Right atrium auricular region (tissue), 2 donors: ENCODE measurements at places on chromosomes 5 and 9.

DNA sequence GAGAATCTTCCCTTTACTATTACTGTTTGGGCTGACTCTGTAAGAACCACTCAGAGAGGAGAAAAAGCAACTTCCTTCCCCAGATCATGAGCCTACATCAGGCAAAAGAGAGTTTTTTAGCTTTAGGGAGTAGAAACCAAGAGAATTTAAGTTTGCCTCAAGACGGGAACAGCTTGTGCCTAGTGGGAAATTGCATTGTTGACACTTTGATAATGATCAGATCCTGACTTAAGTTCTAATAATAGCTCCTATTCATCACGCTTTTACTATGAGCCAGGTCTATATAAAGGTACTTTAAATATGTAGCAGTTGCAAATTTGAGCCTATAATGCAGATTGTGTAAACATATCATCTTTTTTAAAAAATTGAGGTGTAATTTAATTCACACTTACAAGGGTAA is 298.2 kb downstream of the MAN2A1 start:
- no peak for DNase-seq

GRCh38 chr9:111961009-111961408 is 64.4 kb downstream of the UGCG start:
- DNase-seq = no peak

DNA sequence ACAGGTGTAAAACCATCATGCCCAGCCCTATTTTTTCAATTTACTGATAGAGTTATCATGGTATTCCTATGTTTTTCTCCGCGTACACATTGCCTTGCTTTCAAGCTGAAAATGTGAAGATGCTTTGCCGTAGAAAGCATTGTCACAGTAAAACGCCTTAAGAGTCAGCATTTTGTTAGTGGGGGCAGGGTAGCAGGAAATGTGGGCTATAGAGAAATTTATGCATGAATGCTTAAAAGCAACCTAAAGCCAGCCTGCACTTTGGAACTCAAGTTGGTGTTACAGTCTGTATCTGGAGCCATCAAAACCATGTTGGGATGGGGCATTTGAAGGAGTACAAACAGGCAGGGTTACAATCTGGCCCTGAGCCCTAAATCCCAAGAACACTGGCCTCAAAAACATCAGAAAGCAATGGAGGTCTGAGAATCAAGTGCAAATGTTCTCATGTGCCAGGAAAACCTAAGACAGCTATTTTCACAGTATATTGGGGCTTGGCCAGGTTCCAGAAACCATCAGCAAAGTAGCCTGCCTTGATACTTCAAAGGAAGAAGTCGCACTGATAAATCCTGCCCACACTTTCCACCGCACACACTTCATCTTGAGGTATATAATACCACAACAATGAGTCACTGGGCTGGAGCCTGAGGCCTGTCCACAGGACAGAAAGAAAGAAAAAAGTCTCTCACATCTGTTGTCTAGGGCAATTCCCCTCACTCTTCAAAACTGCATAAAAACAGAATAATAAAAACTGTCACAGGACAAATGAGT is 313.8 kb downstream of the ENC1 start:
- DNase-seq = no peak

GRCh38 chr9:93456022-93456421 is 2.6 kb upstream of the FAM120AOS start:
- DNase-seq = no peak

DNA sequence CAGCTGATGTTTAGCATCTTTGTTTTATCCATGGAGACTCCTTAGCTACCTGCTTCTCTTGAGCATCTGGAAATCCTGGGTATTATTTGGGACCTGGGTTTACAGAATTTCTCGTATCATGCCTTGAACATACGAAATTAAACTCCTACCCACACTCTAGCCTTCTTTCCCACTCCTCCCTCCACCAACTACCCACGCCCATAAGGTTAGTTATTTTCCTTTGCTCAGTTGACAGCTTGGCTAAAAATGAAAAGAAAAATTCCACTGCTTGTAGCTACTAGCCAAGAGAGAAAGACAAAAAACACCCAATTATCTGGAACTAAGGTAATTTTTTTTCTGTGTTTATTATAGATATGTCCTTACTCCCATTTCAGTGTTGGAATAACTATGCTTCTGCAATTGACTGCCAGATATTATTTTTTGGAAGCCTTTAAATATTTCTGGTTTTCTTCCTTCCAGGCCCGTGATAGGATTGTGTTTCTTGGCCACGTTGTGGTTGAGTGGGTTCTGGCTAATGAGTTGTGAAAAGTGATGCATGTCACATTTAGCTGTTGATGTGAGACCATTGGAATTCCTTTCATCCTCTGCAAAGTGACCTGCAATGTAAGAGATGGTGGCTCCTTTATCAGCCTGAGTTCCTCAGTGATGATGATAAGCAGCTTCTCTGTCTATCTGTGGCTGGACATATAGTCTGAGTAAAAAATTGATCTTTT is 308.1 kb downstream of the LRRC70 start:
- DNase-seq = no peak

- DNase-seq = no peak
Measured at GRCh38 chr9:130824079-130824478, 11.0 kb upstream of the ABL1 start.

DNA sequence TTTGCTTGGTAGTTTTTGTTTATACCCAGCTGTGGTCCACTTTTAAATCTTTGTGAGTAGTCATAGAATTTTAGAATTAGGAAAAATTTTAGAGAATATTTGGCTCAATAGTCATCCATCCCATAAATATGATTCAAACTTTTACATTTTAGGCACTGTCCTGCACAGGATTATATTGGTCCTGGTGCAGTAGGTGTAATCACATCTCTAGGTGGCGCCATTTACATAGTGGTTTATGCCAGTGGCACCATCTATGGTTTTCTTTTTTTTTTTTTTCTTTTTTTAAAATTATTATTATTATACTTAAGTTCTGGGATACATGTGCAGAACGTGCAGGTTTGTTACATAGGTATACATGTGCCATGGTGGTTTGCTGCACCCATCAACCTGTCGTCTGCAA is 260.7 kb upstream of the KCNN2 start:
- DNase-seq = no peak

DNA sequence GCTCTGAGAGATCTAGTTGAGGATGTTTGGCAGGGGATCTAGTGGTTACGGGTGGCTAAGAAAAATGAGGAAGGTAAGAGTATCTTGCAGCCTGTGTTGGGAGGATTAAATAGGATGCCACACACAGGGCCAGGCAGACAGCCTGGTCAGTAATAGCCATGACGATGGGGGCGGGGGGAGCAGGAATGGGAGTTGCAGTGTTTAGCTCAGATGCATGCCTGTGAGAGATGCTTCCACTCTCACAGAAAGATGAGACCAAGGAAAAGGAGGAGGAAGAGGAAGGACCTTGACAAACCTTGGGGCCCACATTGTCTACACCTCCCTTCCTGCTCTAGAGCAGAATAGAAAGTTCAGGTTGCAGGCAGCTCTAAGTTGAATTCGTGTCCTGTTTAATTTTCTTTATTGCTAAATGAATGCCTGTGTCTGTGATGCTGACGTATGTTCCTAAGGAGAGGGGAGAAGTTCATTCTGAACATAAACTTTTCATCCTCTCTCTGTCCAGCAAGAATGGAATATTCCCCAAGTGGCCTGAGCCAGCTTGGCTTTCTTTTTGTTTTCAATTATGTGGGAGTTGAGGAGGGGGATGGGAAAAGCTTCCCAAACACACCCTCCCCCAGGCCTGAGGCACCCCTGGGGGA is 28.7 kb downstream of the TGFBI start:
- DNase-seq = no peak

- no peak for DNase-seq
Measured at GRCh38 chr5:32014096-32014745, 159.9 kb downstream of the GOLPH3 start.
